Naive thymus-derived CD8-positive, alpha-beta T cell (primary cell): ENCODE measurements at places on chromosomes 4 and X. TPM values are rescaled to one million over a fixed set of nuclear protein-coding genes. Genes with fewer than 3 reads are reported as not detected.

GRCh38 chr4:109027016-109027500, 264.2 kb upstream of the ETNPPL start:
- DNase-seq: no peak

The TCEAL6 gene
- not detected for total RNA-seq

GRCh38 chr4:143202824-143203223, 18.1 kb downstream of the USP38 start:
- DNase-seq: no peak

DNA sequence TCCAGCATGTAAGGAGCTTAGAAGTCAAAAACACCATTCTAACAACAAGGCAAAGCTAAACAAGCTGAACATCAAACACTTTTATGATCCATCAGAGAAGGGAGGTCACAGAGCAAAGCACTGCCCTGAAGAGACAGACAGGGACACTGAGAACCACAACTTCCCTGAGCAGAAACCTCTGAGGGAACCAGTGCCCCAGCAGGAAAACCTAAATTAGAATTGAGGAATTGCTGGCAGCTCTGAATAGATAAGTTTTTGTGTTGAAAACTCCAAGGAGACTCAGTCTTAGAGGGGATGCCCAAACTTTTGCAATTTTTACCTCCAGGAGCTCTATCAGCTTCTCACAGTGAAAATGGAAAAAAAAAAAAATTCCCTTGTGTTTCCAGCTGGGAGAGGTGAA, 83.0 kb upstream of the MAPK10 start:
- no peak for DNase-seq

The GPR34 gene
- 0.52 TPM for total RNA-seq
